ENCODE measurements at places on chromosomes 13 and 19. TPM values are rescaled to one million over a fixed set of nuclear protein-coding genes. Genes with fewer than 3 reads are reported as not detected.

Gene OR4F17
- not detected for total RNA-seq

- no peak for DNase-seq
Measured at GRCh38 chr19:57348136-57348535, 2.9 kb upstream of the ZNF304 start.

- peak; percentile 2 for DNase-seq
Measured at GRCh38 chr13:31476266-31476665, 263.1 kb upstream of the RXFP2 start.

DNA sequence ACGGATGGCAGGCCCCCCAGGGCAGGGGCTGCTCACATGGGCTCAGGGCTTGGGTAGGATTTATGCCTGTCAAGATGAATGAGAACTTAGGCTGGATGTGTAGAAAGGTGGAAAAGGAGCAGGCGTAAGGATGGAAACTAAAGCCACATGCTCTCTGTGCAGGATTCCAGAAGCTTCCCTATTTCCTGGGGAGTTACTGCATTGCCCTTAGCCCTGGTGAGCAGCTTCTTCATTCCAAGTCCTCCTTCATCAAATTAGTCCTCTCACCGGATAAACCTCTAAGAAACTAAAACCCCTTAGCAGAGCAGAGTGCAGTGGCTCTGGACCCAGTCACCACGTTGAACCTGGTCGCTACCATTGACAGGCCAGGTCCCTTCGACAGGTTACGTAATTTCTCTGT is 7.4 kb downstream of the ATP12A start:
- no peak for DNase-seq

DNA sequence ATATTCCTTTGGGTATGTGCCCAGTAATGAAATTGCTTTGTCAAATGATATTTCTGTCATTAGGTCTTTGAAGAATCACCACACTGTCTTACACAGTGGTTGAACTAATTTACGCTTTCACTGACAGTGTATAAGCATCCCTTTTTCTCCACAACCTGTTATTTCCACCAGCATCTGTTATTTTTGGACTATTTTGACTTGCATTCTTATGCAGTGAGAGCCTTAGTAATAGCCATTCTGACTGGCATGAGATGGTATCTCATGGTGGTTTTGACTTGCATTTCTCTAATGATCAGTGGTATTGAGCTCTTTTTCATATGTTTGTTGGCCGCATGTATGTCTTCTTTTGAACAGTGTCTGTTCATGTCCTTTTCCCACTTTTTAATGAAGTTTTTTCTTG is 92.0 kb upstream of the SPATA13 start:
- DNase-seq, result no peak

GRCh38 chr13:39415008-39415802 is 187.8 kb downstream of the LHFPL6 start:
- peak; percentile 76 for DNase-seq

DNA sequence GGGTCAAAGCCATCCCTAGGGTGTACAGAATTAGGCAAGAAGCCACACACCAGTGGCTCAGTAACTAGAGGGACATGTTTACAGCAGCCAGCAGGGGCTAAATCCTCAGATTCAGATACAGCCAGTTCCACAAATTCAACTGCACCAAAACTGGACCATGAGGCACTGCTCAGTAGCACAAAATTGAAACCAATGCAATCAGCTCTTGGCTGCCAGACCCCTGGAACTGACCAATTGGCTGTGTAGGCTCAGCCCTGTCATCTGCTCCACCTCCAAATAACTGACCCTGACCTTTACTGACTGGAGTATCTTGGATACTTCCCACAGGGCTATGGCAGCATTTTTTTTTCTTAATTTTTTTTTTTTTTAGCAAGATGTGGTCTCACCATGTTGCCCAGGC is 226.5 kb downstream of the FOXO1 start:
- no peak for DNase-seq

Gene GALP
- total RNA-seq, result not detected

- no peak for DNase-seq
Measured at GRCh38 chr13:23736541-23736940, 152.7 kb downstream of the MIPEP start.

DNA sequence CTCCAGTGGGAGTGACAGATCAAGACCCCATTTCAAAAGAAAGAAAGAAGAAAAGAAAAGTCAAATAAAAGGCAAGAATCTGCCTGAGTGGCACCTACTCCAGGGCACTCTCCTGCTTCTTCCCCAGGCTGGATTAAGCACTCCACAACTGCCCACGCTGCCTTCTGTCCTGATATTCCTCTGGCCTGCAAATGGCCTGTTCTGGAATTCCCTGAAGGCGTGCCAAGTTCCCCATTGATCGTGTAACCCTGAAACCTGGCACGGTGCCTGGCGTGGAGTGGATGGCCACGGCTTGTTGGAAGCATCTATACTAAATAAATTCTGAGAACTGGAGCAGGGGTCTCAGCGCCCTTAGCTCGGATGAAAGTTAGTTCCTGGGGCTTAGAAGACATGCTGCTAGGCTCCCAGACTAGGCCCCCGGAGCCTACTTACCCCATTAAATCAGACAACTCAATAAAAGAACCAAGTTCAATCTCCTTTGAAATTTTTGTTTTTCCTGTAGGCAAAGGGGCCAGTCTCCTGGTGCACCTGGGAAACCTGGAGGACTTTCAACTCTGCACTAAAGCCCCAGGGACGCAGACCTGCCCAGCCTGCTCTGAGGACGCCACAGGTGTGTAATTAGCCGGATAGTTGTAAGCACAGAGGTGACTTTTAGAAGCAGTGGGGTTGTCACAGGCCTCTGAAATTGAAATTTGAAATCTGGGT is 21.9 kb downstream of the ANKRD27 start:
- DNase-seq, result peak; percentile 80

DNA sequence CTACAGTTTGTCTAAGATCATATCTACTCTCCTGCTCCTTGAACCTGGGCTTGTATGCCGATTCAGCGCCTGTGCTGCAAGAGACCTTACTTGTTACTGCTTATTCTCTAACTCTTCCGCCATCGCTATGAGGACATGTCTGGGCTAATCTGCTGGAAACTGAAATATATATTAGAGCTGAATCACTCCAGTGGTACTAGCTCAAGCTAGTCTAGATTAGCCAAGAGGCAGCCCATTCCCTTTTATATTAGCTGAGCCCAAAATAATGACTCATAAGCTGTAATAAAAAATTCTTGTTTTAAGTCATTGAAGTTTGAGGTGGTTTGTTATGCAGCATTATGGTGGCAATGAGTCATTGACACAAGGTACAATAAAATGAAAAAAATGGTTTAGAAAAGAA is 52.8 kb downstream of the SLC6A16 start:
- DNase-seq, result no peak

Gene KCNRG
- total RNA-seq, result 0.67 TPM

Gene CABP5
- total RNA-seq, result not detected

- DNase-seq, result no peak
Measured at GRCh38 chr13:79222427-79223205, 183.4 kb downstream of the RBM26 start.

DNA sequence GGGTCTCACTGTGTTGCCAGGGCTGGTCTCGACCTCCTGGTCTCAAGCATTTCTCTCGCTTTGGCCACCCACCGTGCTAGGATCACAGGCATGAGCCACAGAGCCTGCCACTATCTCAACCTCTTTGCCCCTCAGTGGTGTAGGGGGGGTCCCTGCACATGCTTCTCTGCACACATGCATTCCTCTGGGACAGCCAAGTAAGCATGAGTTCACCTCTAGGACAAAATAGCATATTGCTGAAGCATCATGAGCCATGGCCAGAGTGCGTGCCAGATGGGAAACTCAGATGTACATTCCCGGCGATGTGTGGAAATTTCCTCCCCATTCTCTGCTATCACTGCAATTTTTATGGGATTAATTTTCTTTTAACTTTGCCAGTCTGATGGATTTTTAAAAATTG is 23.1 kb downstream of the CHAF1A start:
- DNase-seq, result peak; percentile 20

GRCh38 chr19:31300422-31300821 is 48.8 kb downstream of the TSHZ3 start:
- peak; percentile 19 for DNase-seq

- DNase-seq, result no peak
Measured at GRCh38 chr13:98619556-98619955, 42.6 kb upstream of the STK24 start.

Gene FUT2
- total RNA-seq, result 2.7 TPM

DNA sequence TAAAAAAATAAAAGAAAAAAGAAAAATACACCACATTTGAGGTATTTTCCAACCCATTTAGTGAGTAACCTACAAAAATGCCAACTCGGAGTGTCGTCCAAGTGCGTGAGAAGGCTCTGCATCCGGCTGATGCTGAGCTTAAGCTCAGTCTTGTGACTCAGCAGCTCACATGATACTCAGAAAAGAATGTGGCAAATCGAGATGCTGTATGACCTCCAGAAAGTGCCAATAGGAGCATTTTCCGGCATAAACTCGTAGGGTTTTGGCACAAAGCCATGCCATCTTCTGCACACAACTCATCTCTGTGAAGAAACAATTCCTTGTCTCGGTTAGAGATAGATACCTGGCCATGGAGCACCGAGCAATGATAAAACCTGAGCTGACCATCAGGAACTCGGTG is 58.5 kb downstream of the TRPM4 start:
- no peak for DNase-seq

Gene CEACAM8
- total RNA-seq, result 0.16 TPM

- no peak for DNase-seq
Measured at GRCh38 chr13:42804244-42804874, 23.0 kb downstream of the FAM216B start.

- DNase-seq, result no peak
Measured at GRCh38 chr19:28074773-28075172, 1138.2 kb downstream of the UQCRFS1 start.

DNA sequence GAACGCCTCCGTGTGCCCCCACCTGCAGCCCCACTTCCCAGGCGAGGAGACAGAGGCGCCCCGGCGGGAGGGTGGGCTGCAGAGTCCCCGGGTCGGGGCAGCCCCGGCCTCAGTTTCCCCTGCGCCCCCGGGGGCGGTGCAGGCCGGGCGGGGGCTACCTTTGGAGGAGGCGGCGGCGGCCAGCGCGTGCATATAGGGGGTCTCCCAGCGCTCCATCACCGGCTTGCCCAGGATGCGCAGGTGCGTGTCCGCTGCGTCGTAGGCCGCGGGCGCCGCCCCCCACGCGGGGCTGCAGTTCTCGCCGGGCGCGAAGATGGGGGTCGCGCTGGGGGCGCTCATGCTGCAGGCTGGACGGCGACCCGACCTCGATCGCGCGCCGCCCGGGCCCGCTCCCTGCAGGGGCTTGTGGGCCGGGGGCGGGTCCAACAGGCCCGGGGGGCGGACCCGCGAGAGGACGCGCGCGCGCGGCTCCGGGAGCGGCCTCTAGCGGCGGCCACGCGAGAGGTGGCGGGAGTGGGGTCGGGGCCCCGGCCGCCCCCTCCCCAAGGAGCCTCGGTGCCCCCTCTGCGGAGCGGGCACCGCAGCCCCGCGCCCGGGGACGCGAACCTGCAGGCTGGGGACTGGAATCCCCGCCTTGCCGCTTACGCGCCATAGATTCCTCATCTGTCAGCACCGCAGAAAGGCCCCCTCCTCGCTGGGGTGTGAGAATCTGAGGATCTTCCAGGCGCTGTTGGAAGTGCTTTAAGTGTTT is at the start of gene GAMT:
Gene GAMT (minus strand): TSS at position 405 of the 751 bp plus-strand sequence. CDS start 66 bp downstream, at position 339.
- peak; percentile 51 for DNase-seq

DNA sequence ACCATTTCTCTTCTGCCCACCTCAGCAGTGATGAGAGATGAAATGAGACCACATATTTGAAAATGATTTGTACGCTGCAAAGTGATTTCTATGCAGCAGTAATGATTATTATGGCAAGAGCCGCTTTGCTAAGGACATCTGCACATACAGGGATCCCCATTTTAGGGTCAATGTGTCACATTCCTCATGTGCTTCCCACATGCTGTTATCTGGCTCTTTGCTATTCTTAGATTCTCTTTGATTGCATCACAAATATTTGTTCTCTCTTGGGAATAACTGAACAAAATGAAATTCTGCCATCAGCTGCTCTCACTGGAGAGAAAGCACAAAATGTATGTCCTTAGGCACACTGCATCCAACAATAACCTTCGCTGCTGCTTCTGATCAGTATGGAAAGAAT is 209.5 kb upstream of the IPO5 start:
- DNase-seq, result no peak

DNA sequence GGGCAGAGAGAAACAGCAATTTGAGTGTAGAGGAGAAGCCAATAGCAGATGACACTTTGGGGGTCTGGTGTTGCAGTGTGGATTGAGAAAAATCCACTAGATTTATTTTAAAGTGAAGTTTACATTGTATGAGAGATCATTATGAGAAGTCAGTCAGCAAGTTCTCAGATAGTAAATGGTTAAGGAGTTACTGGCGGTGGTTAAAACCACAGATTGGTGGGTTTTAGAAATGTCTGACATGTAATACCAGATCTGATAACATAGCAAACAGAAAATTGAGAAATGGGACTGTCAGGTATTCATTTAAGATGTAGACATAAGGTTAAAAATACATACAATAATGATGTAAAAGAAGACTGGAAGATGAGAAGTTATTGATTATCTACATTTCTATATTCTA is 7.2 kb downstream of the ABHD13 start:
- DNase-seq, result no peak

DNA sequence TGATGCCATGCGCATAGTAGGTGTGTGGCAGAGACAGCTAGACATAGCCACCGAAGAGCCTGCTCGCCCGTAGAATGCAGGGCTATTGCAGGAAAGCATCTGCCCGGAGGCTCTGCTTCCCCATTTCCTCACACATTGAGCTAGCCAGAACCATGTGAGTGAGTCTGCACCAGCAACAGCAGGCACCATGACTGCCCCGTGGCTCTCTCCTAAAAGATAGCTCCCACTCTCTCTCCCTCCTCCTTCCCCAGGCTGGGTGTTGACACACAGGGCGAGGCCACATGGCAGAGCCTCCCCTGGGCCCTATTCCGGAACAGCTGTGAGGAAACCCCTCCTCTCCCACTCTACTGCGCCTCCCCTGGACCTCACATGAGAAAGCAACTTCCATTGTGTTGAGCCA is 52.3 kb upstream of the ATP12A start:
- no peak for DNase-seq

DNA sequence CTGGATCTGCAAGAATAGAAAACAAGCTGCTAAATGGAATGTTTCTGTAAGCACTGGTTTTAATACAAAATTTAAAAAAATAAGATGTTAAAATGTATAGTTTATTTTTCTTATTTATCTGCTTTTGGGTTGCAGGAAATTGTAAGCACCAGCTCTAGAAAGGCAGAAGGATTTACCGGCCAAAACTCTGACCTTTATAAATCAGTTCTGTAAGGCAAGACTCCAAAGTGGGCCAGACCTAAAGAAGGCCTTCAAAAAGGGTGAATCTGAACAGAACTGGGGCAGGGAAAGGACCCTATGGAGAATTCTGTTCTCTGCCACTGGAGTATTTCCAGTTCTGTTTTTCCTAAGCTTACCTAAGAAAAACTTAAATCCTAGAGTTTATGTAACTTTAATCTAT is 19.3 kb downstream of the ZNF100 start:
- DNase-seq, result no peak

DNA sequence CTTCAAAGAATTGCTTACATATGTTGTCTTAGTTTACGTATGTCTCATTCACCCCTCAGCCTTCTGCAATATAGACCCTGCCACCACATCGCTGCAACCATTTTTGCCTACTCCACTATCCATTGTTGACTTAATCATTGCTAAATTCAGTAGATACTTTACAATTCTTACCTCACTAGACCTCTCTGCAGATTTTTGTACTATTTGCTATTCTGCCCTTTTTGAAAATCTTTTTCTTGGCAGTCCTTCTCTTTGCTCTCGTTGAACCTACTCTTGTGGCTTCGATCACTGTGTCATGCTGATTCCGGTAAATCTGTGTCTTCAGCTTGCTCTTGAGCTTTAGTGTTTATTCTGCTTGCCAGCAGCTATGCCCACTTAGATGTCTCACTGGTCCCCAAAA is 81.2 kb downstream of the CDK8 start:
- no peak for DNase-seq

Gene CEACAM5
- total RNA-seq, result 31.1 TPM

Gene MAG
- not detected for total RNA-seq

Measured in left lung (tissue), 14 donors.